ENCODE measurements at places on chromosomes 1 and 21.

- no peak for DNase-seq
Measured at GRCh38 chr1:239778208-239778813, 313.4 kb upstream of the FMN2 start.

GRCh38 chr1:12610305-12610935 lies 7.6 kb downstream of the DHRS3 start:
- no peak for DNase-seq

DNA sequence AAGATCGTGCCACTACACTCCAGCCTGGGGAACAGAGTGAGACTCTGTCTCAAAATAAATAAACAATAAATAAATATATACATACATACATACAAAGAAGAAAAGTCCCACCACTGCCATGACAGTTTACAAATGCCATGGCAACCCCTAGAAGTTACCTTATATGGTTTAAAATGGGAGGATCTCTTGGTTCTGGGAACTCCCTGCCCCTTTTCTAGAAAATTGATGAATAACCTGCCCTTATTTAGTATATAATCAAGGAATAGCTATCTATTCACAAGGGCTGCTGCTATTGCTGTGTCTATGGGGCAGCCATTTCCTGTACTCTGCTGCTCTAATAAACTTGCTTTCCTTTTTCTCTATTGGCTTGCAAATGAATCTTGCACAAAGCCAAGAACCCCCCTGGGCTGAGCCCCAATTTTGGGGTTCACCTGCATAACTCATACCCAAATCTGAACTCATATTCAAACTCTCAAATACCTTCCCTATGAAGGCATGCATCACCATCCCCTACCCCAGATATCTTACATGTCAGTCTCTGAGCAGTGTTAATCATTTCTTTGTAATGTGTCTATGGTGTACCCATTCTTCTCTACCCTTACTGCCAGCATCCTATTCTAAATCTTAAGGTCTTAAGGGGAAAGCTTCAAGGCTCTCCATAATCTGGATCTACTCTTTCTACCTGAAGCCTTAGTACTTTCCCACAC lies 9.0 kb downstream of the GON4L start:
- no peak for DNase-seq

- no peak for DNase-seq
Measured at GRCh38 chr1:44261962-44262361, 48.7 kb downstream of the DMAP1 start.

DNA sequence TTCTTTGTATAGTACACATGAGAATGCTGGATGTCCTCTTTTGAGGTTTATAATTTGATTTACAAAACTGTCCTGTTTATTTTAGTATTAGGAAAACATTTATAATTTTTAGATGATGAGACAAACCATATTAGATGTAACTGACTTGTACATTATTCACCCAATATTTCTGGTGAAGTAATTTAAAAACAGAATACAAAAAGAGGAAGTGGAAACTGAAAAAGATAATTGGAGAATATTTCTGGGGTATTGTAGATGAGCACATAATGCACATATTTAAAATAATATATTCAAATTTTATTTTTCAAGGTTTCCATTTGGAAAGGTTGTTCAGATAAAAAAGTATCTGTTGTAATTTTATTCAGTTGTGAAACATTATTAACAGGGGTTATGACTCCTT lies 40.7 kb downstream of the XPR1 start:
- no peak for DNase-seq

- peak; percentile 42 for DNase-seq
Measured at GRCh38 chr1:212457740-212458338, 25.1 kb downstream of the NENF start.

DNA sequence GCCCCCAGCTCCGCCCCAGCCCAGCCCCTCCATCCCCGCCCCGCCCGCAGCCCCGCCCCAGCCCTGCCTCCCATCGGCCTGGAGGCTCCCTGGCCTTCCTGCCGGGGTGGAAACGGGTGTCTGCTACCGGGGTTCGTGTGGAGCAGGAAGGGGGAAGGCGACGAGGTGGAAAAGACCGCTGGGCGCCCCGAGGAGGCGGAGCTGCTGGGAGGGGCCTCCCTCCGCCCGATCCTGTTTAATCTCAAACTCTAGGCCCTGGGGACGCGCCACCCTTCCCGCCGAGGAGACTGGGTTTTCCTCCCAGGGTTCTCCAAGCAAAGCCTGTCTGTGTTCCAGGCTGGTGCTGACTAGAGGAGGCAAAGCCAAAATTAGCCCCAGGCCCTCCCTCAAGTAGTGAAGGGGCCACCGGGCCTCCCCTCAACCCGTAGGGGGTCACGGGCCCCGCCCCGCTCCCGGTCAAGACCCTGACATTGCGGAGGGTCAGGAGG lies 16.2 kb upstream of the TTLL10 start:
- DNase-seq = no peak

GRCh38 chr21:43364851-43365424 lies 62.0 kb downstream of the SIK1 start:
- DNase-seq = peak; percentile 94
